ENCODE measurements at places on chromosomes 2 and 18.

- no peak for DNase-seq
These were observed 115.1 kb downstream of the PLCL1 start for GRCh38 chr2:197919487-197919886.

DNA sequence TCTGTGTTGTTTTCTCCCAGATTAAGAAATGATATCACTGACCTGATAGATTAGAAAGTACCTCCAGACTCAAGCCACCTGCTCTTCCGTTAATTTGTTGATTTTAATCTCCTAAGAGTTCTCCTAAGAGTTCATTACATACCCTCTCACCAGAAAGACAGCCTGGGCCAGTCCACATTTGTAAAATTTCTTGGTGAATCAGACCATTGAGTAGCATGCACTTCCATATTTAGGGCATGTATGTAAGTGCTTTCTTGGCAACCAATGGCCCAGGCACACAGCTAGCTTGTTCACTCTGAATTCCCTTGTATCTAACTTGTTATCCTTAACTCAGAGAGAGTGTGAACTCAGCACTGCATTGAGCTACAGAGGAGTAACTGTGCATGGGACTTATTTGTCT is 158.1 kb upstream of the ACAA2 start:
- no peak for DNase-seq

- no peak for DNase-seq
These were observed 5.1 kb downstream of the PLEKHA3 start for GRCh38 chr2:178485356-178485755.

- DNase-seq, result no peak
These were observed 239.3 kb downstream of the TWIST2 start for GRCh38 chr2:239087046-239087710.

DNA sequence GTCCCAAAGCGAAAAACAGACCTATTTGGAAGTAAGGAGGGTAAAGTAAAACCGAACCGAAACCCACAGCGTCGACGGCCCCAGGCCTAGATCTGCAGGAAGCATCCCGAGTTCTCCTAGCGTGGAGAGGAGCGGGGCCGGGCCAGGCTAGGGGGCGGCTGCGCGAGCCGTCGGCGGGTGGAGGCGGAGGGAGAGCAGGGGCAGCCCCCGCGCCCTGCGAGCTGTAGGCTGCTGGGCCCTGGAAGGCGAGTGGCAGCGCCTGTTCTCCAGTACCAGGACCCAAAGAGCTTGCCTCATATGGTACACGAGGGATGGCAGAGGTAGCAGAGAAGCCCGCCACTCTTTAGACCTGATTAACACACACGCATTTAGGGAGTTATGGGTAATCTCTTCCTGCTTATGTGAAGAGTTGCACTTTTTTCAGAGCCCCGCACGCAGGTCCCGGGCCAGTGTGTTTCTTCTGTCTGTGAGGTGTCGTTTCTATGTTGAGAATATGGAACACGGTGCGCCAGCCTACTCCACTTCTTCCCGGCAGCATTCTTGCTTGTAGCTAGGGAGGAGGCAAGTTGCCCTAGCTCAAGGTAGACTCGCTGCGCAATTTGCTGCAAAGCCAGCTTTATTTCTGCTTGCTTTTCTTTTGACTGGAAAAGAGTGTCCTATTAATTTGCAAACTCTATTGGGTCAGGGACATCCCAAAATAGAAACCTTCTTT is 71.1 kb downstream of the ARHGEF33 start:
- DNase-seq, result no peak

DNA sequence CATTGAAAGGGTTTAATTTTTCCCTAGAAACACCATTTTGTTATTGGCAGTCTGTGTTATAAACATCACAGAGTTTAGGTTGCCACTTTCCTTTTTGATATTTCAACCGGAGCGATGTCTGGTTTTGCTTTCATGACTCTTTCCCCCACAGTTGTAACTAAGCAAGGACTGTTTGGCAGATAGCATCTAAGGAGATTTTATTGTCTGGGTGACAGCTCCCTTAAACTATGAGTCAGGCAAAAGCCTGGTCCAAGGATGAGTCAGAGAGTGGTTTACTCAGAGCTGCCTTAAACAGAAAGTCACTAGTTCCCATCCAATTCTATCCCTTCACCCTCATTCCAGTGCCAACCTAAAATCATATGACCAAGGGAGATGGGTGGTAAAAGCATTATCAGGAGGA is 341.6 kb upstream of the VWC2L start:
- peak; percentile 99 for DNase-seq

DNA sequence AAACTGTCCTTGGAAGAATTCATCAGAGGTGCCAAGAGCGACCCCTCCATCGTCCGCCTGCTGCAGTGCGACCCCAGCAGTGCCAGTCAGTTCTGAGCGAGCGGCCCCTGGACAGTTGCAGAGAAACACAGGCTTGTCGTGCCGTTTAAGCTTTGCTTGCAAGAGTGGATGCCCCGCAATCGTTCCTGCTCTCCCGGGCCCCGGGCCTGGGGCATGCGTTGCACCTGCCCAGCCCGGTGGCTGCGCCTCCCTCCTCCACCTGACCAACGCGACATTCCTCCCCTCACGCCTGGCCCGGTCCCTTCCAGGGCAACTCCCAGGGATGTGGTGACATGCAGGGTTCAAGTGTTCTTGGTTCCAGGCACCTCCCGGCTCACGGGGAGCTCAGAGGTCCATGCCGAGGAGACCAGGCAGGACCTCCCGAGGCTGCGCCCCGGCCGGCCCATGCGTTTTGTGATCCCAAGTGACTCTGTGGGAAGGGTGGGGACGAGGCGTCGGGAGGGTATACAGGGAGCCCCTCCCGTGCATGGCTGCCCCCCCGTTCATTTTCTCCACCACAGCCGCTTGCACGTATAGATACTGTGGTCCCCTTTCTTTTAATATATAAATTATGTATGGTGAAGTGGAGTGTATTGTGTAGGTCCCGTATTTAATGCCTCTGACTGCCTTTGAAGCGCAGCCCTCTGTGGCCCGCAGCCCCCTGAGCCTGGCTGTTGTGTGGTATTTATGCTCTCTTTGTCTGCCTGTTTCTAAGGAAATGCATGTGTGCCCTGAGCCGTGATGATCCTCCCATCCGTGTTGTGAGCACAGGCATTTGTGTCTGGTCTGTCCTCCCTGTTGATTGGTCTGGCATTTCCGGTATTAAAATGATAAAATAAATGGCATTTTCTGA is 21.2 kb downstream of the ODC1 start:
- DNase-seq, result no peak

- DNase-seq, result no peak
These were observed 42.5 kb upstream of the GLI2 start for GRCh38 chr2:120693121-120693520.

- DNase-seq, result no peak
These were observed 549.4 kb downstream of the STK39 start for GRCh38 chr2:167697948-167698347.

DNA sequence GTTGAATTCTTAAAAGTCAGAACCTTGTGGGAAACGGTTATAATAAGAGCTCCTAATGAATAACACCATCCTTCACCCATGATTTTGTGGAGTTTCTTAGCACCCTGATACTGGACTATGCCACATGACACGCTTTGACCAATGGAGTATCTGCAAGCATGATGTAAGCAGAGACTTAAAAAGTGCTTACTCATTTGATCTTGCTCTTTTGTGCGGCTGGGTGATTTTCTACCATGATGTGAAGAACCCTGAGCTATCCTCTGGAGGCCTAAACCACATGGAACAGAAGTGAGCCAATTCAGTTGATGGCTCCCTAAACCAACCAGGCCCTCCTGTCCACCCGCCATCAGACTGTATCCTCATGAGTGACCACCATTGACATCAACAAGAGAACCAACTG is 70.9 kb downstream of the TCF4 start:
- DNase-seq, result no peak

GRCh38 chr18:35393716-35394115 is 16.6 kb upstream of the ZNF396 start:
- DNase-seq, result no peak

- DNase-seq, result no peak
These were observed 5.6 kb downstream of the METTL5 start for GRCh38 chr2:169819106-169819505.

- no peak for DNase-seq
These were observed 47.5 kb downstream of the RHBDD1 start for GRCh38 chr2:226883296-226883795.

DNA sequence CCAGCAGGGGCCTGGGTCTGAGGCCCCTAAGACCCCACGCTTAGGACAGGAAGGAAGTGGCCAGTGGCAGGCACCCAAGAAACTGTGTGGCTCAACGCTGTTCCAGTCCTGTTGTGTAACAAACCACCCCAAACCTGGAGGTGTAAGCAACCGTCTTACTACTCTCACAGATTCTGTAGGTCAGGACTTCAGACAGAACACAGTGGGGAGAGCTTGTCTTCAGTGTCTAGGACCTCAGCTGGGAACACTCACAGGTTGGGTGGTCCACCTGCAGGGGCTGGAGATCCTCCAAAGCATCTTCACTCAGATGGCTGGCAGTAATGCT is 123.0 kb downstream of the KLHL29 start:
- no peak for DNase-seq

DNA sequence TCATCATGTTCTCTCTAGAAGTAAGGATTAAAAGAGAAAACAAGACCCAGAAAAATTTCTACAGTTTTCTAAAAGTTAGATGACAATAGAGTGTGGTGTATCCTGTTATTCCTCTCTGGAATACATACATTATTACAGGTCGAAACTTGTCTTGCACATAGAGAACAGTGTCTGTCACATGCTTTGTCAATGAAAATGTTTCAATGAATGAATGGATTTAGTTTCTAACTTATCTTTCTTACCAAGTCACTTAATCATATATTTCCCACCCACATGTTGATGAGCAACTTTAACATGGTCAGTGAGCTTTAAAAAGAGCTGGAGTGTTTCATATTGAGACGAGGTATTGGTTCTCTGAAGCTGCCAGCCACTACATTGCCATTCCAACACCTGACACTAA is 4.3 kb downstream of the DSG4 start:
- DNase-seq, result no peak
